ENCODE measurements at places on chromosomes 2 and 18.

DNA sequence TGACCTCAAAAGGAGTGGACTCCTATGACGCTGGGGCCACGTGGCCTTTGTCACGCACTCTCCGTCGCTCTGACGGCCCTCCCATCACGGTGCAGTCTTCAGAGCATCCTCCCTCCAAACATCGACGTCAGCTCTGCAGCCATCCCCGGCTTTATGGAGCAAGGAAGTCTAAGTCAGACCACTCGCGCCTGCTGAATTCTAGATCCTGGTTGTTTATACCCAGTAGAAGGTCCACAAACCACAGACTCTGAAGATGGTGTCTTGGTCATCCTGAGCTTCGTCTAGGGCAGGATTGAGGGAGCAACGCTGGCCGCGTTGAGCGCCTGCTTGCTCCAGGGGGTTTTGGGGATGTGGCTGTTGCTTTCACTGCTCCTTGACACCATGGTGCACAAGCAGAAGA is 228.0 kb upstream of the SALL3 start:
- no peak for DNase-seq

- no peak for DNase-seq
Observed at GRCh38 chr18:75240433-75240832, 29.8 kb downstream of the TSHZ1 start.

- no peak for DNase-seq
Observed at GRCh38 chr2:146540271-146540932, 1304.4 kb upstream of the ACVR2A start.

DNA sequence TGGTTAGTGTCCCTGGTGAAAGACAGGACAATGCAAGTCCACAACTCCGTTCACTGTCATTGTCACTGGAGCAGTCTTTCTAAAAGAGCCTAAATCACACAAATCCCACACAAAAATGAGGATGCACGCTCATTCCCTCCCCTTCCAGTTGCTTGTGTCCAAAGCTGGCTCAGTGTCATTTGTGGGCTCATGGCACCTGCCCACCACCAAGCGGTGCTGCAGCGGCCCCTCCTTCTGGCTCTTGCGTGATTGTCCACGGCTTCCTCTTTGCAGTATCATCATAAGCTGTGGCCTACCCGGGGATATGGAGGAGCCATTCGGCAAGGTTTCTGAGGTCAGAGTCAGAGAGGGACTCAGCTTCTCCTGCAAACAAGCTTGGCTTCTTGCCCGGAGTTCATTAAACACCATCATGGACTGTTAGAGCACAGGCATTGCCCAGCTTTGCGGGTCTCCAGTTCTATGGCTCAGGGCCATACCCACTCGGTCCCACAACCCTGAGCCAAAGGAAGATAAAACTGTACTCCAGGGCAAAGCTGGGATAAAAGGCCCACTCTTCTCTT is 179.4 kb upstream of the AGAP1 start:
- DNase-seq: no peak

DNA sequence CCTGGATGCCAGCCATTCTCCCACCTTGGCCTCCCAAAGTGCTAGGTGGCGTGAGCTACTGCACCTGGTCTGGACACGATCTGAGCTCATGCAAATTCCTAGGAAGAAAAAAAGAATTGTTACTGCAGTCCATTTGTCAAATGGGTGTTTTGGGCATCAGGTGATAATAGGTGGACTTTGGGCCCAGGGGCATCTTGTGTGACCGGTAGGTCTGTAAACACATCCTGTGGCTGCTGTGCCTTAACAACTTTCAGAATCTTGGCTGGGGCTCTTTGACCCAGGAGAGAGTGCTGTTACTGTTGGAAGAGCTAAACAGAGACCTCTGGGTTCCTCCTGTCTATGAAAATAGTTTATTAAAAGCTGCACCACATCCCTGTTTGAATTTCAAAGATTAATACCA is 34.9 kb upstream of the TFCP2L1 start:
- no peak for DNase-seq

GRCh38 chr18:69230204-69230603 is 170.5 kb upstream of the DOK6 start:
- DNase-seq: no peak

DNA sequence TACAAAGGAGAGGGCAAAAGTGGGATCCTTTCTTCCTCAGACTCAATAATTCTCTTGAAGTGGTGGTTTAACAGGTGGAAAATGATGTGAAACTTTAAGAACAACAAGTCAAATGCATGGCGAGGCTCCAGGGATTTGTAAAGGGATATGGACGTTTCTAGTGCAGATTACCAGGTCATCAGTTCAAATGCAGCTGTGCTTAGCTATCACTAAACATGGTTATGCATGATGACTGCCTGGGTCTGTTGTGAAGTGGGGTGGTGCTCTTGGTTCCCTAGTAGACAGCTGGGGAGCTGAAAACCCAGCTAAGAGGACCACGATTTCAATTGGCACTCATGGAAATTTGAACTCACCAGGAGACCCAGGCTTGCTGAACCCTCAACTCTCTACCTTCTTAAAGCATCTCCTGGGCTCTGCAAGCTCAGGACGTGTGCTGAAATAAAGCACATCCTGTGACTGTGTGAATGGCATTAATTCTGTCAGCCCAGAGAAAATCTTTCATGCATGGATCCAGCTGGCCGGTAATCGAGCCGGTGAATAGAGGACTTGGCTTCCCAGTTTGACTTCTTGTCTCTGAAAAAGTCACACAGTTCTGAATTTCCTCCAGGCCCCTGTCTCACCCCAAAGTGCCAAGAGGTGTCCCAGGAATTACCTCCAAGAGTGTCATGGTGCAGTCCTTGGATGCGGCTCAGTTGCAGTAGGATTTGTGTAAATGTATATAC is 146.1 kb downstream of the MTX2 start:
- no peak for DNase-seq

DNA sequence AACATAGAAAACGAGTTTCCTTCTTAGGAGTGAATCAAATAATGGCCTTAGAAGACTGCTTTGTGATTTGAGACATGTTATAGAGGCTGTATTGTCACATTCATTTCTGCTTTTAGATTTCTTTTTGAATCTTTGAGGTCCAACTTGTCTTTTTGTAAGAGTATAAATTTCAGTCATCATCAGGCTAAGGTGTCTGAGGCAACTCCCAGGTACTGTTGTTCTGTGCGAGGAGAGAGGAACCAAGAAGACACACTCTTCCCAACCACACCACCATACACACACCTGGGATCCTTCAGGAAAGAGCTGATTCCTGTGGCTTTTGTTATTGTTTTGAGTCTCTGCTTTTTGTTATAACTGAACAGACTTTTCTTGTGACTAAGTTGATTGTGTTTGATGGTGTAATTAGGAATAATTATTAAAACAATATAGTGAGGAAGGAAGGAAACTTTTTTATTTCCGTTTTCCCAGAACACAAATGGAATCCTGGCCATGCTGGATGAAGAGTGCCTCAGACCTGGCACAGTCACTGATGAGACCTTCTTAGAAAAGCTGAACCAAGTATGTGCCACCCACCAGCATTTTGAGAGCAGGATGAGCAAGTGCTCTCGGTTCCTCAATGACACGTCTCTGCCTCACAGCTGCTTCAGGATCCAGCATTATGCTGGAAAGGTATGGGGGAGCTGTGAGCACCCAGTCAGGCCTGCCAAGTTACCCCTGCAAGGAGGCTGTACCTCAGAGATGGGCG is 140.4 kb downstream of the MYO1B start:
- DNase-seq: no peak

GRCh38 chr2:119691651-119692245 is 12.7 kb downstream of the TMEM177 start:
- DNase-seq: no peak

DNA sequence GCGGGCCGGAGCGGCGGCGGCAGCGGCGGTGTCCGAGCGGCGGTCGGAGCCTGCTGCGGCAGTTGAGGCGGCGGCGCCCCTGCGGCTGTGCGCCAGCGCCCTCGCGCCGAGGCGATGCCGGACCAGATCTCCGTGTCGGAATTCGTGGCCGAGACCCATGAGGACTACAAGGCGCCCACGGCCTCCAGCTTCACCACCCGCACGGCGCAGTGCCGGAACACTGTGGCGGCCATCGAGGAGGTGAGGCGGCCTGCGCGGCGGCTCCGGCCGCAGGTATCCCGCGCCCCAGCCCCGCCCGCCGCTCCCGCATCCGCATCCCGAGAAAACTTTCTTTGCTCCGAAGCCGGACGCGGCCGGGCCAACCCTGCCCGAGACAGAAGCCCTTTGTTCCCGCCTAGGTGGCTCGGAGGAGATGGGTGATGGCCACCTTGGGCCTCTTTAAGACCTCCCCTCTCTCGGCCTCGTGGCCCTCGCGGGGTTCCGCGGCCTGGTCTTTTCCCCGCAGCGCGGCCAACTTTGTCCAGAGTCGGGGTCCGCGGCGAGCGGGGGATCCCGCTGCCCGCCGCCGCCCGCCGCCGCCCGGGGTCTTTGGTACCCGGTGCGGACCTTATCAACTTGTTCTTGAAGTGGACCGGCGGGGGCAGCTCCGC is 504 bp downstream of the ASAP2 start:
- no peak for DNase-seq

GRCh38 chr2:36855429-36855828 is 110.9 kb downstream of the STRN start:
- DNase-seq: no peak

GRCh38 chr2:207484444-207485391 is 45.0 kb upstream of the CREB1 start:
- no peak for DNase-seq

- no peak for DNase-seq
Observed at GRCh38 chr2:1639086-1639858, 105.0 kb downstream of the PXDN start.

- no peak for DNase-seq
Observed at GRCh38 chr2:191657977-191658376, 20.0 kb upstream of the NABP1 start.

GRCh38 chr2:119293254-119293653 is 69.6 kb downstream of the STEAP3 start:
- no peak for DNase-seq

DNA sequence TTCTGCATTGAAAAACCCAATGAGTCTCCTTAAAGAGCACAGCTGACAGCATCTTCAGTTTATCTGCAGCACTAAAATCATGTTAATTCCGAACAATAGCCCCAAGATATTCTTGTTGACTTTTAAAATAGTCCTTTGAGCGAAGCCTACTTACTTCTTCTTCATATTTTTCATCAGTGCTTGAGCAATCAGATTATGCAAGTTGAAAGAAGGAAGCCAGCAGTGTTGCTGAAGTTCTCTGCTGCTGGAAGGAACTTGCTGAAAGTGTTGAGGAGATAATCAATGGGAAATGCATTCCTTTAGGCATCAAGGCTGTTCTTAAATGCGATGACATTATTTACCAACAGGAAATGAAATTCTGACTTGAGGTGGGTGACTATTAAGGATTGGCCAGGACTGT is 105.9 kb upstream of the SNTG2 start:
- no peak for DNase-seq

GRCh38 chr2:20604951-20605381 is 45.9 kb downstream of the HS1BP3 start:
- DNase-seq: no peak

- DNase-seq: no peak
Observed at GRCh38 chr2:179488563-179488962, 223.9 kb upstream of the SESTD1 start.

DNA sequence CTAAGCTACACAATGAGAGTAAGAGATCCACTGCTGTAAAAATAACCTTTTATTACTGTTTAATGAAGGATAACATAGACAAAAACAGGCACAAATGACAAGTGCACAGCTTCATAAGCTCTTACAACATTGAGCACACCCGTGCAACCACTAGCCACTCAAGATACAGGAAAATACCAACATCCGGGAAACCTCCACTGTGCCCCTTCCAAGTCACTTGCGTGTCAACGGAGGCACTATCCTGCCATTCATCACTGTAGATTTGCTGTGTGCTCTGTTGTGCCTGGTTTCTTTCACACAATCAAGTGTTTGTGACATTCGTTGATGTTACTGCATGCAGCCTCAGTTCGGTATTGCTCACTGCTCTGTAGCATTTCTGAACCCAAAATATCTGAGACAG is 292.9 kb upstream of the MYT1L start:
- DNase-seq: no peak

- DNase-seq: no peak
Observed at GRCh38 chr2:28420722-28421121, 28.1 kb downstream of the FOSL2 start.

All from NCI-H2107 (cell line).